HuH-7.5 (cell line): ENCODE measurements at places on chromosomes 3 and 15.

- DNase-seq = no peak
These were observed 632 bp downstream of the MTHFS start for GRCh38 chr15:79896131-79896633.

DNA sequence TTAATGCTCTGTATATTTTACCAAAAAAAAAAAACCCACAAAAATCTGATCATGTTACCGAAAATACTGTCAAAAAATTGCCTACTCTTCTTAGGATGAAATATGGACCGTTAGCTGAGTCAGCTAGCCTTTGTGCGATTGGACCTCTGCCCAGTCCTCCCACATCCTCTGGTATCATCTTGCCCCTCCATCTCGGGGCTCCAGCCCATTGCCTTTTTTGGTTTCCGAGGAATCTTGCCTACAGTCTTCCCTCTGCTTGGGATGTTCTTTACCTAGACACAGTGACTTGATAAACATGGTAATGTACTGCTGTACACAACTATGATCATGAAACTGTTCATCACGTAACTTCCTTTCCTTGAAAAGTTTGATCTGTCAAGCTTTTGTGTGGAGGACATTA lies 371.4 kb downstream of the SV2B start:
- DNase-seq = no peak

DNA sequence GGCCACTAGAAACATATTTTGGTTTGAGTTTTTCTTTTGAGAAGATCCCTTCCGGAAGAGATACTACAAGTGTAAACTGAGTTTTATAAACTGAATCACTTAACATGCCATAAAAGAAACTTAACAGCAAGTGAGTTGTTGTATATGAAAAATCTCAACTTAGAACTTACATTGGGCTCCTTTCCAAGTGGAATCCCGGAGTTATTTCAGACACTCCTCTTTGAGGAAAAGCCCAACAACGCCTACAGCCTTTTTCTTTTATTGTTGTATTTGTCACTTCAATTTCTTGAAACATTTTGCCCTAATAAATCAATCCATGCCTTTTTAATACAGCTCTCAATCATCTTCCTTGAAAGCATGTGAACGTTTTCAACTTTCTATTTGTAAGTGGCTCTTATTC lies 137.3 kb downstream of the FEZF2 start:
- no peak for DNase-seq

- DNase-seq = no peak
These were observed 275.0 kb downstream of the XXYLT1 start for GRCh38 chr3:194995922-194996321.

DNA sequence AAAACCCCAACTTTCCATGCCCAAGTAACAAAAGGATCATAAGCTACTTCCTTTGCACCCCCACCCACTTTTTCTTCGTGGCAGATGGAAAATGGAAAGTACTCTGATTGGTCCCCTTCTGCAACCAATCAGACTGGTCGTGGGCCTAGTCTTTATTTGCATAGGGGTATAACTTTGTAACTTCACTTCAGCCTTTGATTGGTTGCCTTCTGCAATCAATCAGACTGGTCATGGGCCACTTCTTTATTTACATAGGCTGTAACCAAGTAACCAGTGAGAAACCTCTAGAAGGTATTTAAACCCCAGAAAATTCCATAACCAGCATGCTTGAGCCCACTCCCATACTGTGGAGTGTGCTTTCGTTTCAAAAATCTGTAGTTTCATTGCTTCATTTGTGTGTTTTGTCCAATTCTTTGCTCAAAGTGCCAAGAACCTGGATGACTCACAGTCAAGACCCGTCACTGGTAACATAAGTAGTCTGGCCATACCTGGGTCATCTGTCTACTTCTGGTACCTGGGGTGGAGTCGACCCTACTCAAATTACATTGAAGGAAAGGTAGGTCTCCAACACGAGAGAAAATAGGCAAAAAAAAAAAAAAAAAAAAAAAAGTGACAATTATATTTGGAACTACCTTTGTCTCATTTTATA lies 41.9 kb downstream of the CMTM8 start:
- DNase-seq = no peak

- no peak for DNase-seq
These were observed 12.8 kb downstream of the WDR48 start for GRCh38 chr3:39064646-39065045.

DNA sequence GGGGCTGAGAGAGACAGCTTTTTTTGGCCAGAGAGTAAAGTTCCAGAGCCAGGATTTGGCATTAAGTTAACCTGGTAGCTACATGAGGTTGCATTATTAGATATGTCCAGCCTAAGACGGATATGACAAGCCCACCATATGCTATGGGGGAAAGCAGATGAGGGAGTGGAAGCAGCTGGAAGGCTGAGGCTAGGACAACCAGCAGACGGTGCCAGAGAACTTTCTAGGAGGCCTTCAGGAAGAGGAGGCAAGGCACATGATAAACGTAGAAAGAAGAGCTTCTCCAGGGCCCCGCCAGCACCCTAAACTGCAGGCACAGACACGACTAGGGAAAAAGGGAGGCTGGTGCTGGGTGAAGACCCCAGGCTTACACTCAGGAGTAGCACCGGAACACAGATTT lies 87.0 kb downstream of the CTNNB1 start:
- DNase-seq = no peak

DNA sequence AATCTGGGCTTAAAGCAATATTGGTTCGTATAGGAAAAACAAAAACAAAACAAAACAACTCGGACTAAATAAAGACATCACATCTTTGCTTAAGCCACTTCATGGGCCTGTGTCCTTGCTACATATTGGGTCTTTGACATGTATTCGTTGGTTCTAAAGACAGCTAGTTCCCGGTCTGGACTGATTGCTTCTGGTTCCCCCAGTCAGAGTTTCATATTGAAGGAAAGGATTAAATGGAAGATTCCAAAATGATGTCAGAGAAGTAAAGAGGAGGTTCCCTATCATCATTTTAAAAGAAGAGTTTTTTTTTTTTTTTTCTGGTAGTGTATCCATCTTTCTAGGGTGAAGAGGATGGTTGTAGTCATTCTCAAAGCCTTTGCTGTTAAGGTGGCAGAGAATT lies 2.3 kb downstream of the OXSR1 start:
- no peak for DNase-seq

DNA sequence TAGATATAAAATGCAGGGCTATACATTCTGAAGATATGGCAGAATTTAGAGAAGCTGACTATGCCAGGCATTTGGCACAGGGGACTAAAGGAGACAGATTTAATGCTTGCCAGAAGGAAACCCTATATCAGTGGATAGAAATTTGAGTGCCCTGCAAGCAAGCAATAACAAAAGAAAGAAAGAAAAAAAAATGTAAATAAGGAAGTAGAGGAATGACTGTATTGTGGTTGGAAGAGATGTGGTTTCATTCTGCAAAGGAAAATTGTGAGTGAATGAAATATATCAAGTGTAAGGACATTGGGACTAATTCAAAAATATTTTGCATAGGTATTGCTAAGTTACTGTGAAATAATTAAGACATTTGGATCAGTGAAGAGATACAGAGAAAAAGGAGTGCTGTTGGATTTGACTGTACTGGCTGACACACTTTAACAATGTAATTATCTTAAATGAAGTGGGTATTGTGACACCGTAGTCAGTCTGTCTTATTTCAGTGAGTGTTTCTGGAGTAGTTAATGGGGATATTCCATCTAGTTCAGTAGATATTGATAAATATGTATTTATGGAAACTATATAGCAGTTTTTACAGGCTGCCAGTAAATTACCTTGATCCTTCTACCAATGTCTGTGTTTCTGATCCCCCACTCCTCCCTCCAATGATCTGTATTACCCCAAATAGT lies 418.2 kb downstream of the CNTN4 start:
- no peak for DNase-seq

DNA sequence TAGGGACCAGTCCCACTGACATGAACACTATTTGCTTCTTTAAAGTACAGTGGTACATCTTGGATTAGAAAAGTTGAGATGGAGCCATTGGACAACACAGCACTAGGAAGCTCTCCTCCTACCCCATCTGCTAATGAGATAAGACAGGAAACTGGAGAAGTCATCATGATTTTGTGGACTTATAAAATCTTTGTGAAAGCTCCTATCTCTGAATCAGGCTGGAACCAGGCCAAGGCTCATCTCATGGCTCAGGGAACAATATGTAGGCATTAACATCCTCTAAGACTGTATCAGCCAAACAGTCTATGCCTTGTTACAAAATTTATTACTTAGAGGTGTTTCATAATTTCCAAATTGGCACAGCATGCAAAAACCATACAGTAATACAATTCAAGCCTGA lies 84.1 kb downstream of the BOC start:
- no peak for DNase-seq

GRCh38 chr15:99683000-99683670 lies 50.1 kb downstream of the LYSMD4 start:
- no peak for DNase-seq

DNA sequence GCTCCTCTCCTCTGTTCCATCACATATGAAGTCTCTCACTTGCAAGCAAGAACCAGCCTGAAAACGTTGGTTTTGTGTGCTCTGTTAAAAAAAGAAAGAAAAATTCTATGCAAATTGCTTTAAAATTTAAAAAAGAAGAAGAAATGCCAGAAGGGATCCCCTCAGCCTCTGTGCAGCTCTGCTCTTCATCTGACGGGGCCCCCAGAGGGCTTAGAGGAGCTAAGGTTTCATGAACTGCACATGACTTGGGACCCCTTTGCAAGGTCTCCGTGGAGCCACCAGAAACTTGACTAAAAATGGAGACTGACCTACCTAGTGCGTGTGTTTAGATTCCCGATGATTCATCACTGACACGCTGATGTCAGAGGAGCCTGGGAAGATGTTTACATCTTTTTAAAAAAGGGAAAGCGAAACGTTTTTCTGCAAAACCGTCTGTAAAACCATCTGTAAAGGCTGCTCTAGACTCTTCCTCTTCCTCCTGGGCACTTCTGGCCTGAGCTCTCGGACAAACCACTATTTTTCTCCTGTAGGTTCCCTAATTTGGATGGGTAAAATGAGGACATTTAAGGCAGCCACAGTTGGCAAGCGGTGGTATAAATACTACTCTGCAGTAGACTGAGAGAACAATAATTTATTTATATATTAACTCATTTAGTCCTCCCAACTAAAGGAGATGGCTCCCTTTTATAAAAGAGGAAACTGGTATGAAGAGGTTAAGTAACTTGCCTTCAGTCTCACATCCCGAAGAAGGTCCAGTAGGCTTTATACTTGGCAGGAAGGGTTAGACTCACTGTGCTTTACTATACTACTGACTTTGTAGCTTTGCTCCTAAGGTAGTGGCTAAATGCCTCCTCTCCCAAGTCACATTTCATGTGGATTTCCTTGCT lies 67.2 kb upstream of the POLG start:
- DNase-seq = no peak

GRCh38 chr3:54967731-54968161 lies 39.9 kb upstream of the LRTM1 start:
- DNase-seq = no peak

DNA sequence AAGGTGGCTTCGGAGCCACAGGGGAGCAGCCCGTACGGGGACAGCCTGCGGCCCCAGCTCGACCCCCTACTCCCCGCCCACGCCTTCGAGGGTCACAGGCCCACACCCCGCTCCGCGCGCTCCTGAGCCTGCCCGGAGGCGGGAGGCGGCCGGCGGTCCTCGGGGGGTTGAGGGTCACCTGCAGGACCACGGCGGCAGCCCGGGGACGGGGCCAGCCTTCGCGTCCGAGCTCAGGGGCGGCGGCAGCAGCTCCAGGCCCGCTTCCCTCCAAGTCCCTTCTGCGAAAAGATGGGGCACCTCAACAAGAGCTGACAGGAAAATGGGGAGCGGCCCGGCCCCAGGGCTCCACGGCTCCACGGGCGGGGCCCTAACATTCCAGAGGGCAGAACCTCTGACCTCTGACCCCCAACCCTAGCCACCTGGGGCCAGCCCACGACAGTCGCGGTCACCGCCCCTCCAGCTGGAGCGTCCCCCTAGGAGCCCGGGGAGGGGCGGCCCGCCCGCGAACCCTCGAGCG lies 428 bp downstream of the LYSMD4 start:
- DNase-seq = peak; percentile 71

DNA sequence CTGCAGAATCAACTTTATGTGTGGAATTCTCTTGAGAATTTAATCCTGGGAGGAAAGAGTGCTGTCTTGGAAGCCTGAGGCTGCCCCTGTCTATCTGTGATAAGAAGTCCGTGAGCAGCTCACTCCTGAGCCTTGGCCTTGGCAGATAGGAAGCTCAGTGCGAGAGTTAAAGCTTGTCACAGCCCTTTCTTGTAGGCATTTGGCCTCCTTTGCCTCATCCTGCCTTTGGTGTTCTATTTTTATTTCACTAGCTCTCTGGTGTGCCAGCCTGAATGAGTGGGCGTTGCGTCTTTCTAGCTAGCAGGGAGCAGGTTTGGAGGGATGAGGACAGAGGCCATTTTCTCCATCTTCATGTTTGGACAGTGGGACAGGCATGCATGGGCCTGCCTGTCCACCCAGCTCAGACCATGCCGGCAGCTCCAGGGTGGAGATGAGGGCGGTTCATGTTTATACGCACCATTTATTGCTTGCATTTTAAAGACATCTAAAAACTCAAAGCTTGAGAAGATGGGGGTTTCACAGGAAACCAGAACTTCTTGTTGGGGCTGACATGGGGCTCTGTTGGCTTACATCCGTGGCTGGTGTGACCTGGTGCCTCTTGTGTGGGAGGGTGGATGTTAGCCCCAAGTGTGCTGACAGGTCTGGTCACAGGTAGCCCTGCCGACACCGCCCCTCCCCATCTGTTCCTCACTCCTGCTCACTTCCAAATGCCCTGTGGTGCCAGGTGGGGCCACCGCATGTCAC lies 29.8 kb downstream of the IRAK2 start:
- no peak for DNase-seq

GRCh38 chr3:155362808-155363689 lies 69.6 kb upstream of the STRIT1 start:
- DNase-seq = no peak

GRCh38 chr15:98720577-98721565 lies 72.5 kb downstream of the IGF1R start:
- no peak for DNase-seq

- DNase-seq = no peak
These were observed 760.1 kb upstream of the CFAP20DC start for GRCh38 chr3:59809710-59810444.

DNA sequence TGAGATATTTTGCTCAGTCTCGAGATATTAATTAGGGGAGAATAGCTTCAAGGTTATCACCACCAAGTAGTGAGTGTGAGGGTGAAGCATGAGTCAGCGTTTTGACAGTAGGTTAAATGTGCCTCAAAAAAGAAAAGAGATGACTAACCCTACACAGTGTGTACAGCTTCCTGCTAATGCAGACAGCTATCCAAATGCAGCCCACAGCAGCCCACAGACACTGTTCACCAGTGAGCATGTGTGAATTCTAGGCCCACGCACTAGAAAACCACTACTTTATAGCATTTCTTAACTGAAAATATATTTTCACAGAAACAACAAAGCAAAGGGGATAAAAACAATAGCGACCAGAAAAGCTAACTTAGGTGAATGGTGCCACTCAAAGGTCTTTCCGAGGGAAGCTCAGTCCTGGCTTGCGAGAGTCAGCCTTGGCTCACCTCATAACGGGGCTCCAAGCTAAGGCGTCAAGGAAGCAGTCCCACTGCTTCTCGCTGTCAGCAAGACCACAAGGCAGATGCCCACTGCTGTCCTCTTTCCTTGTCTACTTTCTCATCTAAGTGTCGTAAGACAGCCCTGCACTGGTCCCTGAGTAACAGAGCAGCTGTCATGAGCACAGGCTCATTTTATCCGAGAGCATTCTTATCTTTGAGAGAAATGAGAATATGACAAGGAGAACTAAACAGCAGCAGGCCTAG lies 47.6 kb downstream of the TXNRD3 start:
- no peak for DNase-seq
